ENCODE measurements at places on chromosomes 5 and 9. TPM values are rescaled to one million over a fixed set of nuclear protein-coding genes. Genes with fewer than 3 reads are reported as not detected.
A peak's percentile ranks its signal among the peaks of the same experiment; 100 is the strongest.

DNA sequence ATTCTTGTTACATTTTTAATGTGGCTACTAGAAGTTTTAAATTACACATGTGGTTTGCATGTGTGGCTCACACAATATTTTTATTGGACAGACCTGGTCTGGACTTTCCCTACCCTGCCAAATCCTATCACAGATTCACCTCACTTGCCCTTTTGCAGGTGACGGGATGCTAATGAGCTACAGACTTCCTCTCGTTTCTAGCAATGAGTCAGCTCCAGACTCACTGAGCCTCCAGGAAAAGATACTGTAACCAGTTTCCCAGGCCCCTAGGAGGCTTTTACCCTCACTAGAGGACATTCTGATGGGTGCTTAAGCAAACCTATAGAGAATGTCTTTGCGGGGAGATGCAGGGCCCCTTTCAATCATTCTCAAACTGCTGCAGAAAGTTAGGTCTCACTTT lies 135.4 kb downstream of the WDR41 start:
- no peaks in the 10 kb centered on the region for H3K4me1 ChIP-seq
- H3K36me3 ChIP-seq = peaks cover 18% of the 10 kb centered on the region
- H3K27me3 ChIP-seq = no peaks in the 10 kb centered on the region
- H3K4me3 ChIP-seq = no peak overlapping the region

DNA sequence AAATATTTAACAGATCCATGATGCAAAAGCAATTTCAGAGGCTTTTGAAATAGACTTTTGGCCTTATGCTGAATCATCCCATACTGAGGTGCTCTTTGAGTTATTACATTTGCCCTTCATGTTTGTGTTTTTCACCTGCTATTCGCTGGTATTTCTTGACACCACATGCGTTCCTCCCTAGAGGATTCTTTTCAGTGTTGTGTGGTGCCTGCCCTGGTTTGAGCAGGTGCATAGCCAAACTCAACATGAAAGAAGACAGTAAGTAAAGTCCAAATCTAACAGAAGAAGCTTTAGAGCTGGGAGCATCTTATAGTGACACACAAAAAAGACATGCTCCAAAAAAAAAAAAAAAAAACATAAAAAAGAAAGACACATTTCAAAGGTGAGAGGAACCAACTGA lies 796.3 kb downstream of the SEMA5A start:
- DNase-seq = no peak
- no peaks in the 10 kb centered on the region for H3K27me3 ChIP-seq
- no peaks in the 10 kb centered on the region for H3K4me1 ChIP-seq
- no peak overlapping the region for H3K27ac ChIP-seq

DNA sequence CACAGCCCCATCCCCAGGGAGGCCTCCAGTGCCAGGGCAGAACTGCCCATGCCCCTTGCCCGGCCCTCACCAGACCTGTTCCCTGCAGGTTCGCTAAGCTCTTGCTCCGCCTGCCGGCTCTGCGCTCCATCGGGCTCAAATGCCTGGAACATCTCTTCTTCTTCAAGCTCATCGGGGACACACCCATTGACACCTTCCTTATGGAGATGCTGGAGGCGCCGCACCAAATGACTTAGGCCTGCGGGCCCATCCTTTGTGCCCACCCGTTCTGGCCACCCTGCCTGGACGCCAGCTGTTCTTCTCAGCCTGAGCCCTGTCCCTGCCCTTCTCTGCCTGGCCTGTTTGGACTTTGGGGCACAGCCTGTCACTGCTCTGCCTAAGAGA lies 110.1 kb downstream of the RXRA start:
- peaks cover 9% of the 10 kb centered on the region for H3K36me3 ChIP-seq
- no peak overlapping the region for H3K4me3 ChIP-seq

DNA sequence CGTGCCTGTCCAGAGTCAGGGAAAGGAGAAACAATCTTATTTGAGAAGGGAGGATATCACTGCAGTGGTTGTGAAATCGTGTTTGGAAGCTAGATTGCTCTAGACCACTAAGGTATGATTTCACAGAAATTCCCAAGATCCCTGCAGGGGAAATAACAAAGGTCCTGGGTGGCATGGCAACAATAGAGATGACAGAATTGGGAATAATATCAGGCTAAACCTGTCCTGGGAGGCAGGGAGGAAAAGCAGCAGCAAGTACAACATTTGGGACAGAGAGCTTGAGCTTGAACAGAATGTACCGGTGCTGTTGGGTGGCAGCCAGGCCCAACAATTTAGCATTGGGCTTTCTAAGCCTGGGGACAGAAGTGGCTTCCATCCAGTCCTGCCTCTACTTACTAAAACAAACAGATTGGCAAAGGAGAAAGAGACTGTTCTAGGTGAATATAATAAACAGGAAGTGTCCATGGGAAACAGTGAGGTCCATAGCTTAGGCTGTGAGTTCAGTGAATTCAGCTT lies 17.0 kb upstream of the ARHGAP26 start:
- no peaks in the 10 kb centered on the region for H3K36me3 ChIP-seq
- peaks cover 54% of the 10 kb centered on the region for H3K4me1 ChIP-seq
- peak; percentile 97 for DNase-seq

DNA sequence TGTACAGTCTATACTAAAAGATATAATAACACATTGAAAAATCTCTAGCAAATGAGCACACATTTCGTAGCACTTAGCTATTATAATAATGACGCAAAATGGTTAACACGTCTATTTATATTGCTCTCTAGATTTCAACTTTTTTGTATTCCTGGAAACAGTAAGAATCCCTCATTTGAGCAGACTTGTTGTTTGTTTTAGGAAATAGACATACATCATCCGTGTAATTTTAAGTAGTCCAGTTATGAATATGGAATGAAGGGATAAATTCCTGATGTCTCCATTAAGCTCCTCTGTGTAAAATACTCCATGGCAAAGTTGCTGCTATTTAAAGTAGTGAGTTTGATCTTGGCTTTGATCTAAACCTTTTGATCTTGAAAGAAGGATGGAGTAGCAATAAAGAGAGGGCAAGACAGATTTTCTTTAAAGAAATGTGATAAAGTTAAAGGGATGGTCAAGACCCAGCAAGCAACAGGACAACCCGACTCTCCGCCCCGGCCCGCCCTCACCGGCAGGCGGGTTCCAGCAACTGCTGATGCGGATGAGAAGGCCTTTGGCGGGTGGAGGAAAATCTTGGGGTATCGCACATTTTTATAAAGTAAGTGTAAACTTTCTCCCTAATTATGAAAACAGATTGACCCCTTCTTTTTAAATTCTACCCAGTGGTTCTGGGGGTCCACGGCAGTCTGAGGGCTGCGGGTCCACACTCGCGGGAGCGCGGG lies 277.4 kb downstream of the AOPEP start:
- H3K4me3 ChIP-seq = peak overlapping the region; percentile 74
- no peaks in the 10 kb centered on the region for H3K27me3 ChIP-seq
- peak overlapping the region; percentile 100 for H3K27ac ChIP-seq
- peaks cover 45% of the 10 kb centered on the region for H3K4me1 ChIP-seq

- H3K27ac ChIP-seq = no peak overlapping the region
- H3K4me3 ChIP-seq = no peak overlapping the region
- no peaks in the 10 kb centered on the region for H3K4me1 ChIP-seq
- DNase-seq = no peak
- H3K27me3 ChIP-seq = no peaks in the 10 kb centered on the region
Observed at GRCh38 chr9:23887781-23888180, 61.7 kb upstream of the ELAVL2 start.

DNA sequence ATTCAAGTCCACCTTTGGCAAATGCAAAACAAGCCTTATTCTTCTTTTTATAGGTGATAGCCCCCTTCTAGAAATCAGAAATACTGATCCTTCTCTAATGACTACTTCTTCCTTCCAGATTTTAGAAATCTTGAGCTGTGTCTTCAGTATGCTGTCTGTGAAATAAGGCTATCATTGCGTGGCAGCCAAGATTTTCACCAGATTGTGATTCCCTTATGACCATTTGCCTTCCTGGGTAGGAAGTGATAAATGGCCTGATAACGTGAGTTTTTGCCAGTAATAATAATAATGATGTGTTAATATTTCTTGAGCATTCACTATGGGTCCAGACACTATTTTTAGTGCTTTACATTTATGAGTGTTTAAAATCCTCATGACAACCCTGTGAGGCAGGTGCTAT lies 80.9 kb downstream of the PIP5K1B start:
- DNase-seq = no peak
- no peak overlapping the region for H3K4me3 ChIP-seq
- no peaks in the 10 kb centered on the region for H3K36me3 ChIP-seq
- no peak overlapping the region for H3K27ac ChIP-seq
- peaks cover 30% of the 10 kb centered on the region for H3K4me1 ChIP-seq
- no peaks in the 10 kb centered on the region for H3K27me3 ChIP-seq

GRCh38 chr5:61280761-61281427 lies 51.2 kb upstream of the ZSWIM6 start:
- H3K4me1 ChIP-seq = peaks cover 22% of the 10 kb centered on the region
- no peaks in the 10 kb centered on the region for H3K36me3 ChIP-seq
- H3K27me3 ChIP-seq = no peaks in the 10 kb centered on the region
- peak; percentile 93 for DNase-seq
- peak overlapping the region; percentile 68 for H3K27ac ChIP-seq

GRCh38 chr9:98057138-98057799 lies 737 bp downstream of the NANS start:
- no peaks in the 10 kb centered on the region for H3K36me3 ChIP-seq
- no peaks in the 10 kb centered on the region for H3K27me3 ChIP-seq
- H3K4me3 ChIP-seq = peak overlapping the region; percentile 60
- DNase-seq = no peak

- H3K27ac ChIP-seq = peak overlapping the region; percentile 76
- DNase-seq = peak; percentile 93
- no peaks in the 10 kb centered on the region for H3K36me3 ChIP-seq
- peaks cover 25% of the 10 kb centered on the region for H3K4me1 ChIP-seq
- H3K4me3 ChIP-seq = no peak overlapping the region
- H3K27me3 ChIP-seq = no peaks in the 10 kb centered on the region
Observed at GRCh38 chr9:134283111-134283515, 43.1 kb upstream of the RXRA start.

GRCh38 chr5:93022211-93022610 lies 558.8 kb downstream of the NR2F1-AS1 start:
- no peak for DNase-seq
- H3K27ac ChIP-seq = no peak overlapping the region
- no peaks in the 10 kb centered on the region for H3K36me3 ChIP-seq
- no peak overlapping the region for H3K4me3 ChIP-seq
- no peaks in the 10 kb centered on the region for H3K4me1 ChIP-seq
- H3K27me3 ChIP-seq = no peaks in the 10 kb centered on the region

GRCh38 chr9:136981588-136982231 lies 1.1 kb upstream of the LCNL1 start:
- peak overlapping the region; percentile 59 for H3K27ac ChIP-seq
- no peak for DNase-seq
- H3K4me1 ChIP-seq = peaks cover 20% of the 10 kb centered on the region
- no peak overlapping the region for H3K4me3 ChIP-seq
- no peaks in the 10 kb centered on the region for H3K36me3 ChIP-seq
- H3K27me3 ChIP-seq = no peaks in the 10 kb centered on the region

GRCh38 chr9:117013440-117013995 lies 326.4 kb downstream of the TRIM32 start:
- no peak overlapping the region for H3K4me3 ChIP-seq
- H3K36me3 ChIP-seq = no peaks in the 10 kb centered on the region
- H3K27ac ChIP-seq = no peak overlapping the region
- no peak for DNase-seq

DNA sequence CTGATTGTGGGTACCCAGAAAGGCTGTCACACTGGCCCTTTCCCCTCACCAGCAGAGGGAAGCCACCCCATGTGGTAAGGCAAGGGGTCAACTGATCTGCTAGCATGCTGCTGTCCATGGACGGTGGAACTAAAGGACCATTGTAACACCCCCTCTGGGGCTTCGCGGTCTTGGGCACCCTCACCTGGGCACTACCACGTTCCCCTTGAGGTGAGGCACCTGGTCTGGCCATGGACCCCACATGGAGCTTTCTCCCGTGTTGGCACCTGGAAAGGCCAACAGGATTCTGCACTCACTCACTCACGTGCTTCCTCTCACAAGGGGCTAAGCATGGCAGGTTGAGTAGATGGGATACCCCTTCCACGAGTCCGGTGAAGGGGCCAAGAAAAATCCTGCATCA lies 72.0 kb upstream of the RFX3 start:
- H3K4me3 ChIP-seq = no peak overlapping the region
- H3K4me1 ChIP-seq = no peaks in the 10 kb centered on the region
- H3K27ac ChIP-seq = no peak overlapping the region

- no peak overlapping the region for H3K27ac ChIP-seq
- no peak for DNase-seq
- peaks cover 7% of the 10 kb centered on the region for H3K4me1 ChIP-seq
- no peaks in the 10 kb centered on the region for H3K27me3 ChIP-seq
- no peaks in the 10 kb centered on the region for H3K36me3 ChIP-seq
- H3K4me3 ChIP-seq = no peak overlapping the region
Observed at GRCh38 chr5:905139-905642, 12.5 kb downstream of the TRIP13 start.

GRCh38 chr9:92187989-92188714 lies 72.9 kb upstream of the SPTLC1 start:
- no peaks in the 10 kb centered on the region for H3K36me3 ChIP-seq
- no peaks in the 10 kb centered on the region for H3K27me3 ChIP-seq
- H3K27ac ChIP-seq = no peak overlapping the region
- DNase-seq = no peak

GRCh38 chr5:84374568-84374967 lies 10.1 kb downstream of the EDIL3 start:
- no peaks in the 10 kb centered on the region for H3K36me3 ChIP-seq
- H3K4me1 ChIP-seq = no peaks in the 10 kb centered on the region
- no peaks in the 10 kb centered on the region for H3K27me3 ChIP-seq
- H3K27ac ChIP-seq = no peak overlapping the region

- DNase-seq = peak; percentile 18
- peaks cover 5% of the 10 kb centered on the region for H3K4me1 ChIP-seq
- H3K4me3 ChIP-seq = no peak overlapping the region
- H3K36me3 ChIP-seq = no peaks in the 10 kb centered on the region
- no peaks in the 10 kb centered on the region for H3K27me3 ChIP-seq
Observed at GRCh38 chr9:137445930-137446431, 4.8 kb upstream of the ENTPD8 start.

Gene NUDCD2
- 19.5 TPM for total RNA-seq

Gene PCDHGA5
- total RNA-seq = 4.6 TPM

Gene C9orf153
- total RNA-seq = 0.71 TPM

Gene MAMDC2
- total RNA-seq = 15.8 TPM

Gene LRRC19
- not detected for total RNA-seq

Gene REEP5
- total RNA-seq = 169 TPM

Gene FAM78A
- total RNA-seq = 1.1 TPM

Gene SV2C
- total RNA-seq = 0.11 TPM

Gene COL23A1
- 76.6 TPM for total RNA-seq

Gene S100Z
- not detected for total RNA-seq
